ENCODE measurements at places on chromosomes 6 and 20.

DNA sequence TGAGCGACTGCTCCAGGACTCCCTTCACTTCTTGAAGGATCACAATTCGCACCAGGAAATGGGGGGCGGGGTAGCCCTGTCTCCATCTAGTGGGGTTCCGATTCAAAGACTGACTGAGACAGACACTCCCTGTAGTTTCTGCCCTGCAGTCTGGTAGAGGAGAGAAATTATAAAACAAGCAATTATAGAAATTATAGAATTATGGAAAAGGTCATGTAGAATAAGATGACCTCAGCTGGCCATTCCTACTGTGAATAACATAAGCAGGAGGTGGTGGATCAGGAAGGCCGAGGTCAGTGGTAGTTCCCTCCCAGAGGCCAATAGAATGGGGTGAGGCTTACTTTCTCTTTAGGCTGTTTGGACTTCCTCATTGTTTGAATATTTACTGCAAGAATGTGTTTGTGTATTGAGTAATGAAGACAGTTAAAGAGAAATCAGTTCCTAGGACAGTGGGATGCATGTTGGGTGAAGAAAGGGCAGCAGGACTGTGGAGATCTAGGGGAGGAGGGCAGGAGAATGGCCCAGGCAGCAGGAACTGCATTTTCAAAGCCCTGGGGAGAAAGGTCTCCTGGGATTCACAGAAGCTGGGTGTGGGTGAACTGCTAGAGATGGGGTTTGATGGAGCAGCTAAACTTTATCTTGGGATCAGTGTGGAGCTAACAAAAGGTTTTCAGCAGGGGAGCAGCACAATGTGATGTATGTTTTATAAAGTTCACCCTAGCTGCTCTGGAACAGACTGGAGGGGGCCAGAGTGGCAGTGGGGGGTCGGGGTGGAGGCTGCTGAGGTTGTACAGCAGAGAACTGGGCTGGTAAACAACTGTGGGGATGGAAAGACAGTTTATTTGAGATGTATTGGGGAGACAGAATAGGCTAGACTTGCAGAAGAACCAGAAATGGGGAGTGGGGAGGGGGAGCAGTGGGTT, 2.1 kb downstream of the ZNF341 start:
- DNase-seq, result peak; percentile 83

GRCh38 chr20:61371501-61372136, 119.6 kb downstream of the CDH4 start:
- no peak for DNase-seq

GRCh38 chr20:35017099-35017835, 61.6 kb downstream of the MYH7B start:
- DNase-seq, result no peak

DNA sequence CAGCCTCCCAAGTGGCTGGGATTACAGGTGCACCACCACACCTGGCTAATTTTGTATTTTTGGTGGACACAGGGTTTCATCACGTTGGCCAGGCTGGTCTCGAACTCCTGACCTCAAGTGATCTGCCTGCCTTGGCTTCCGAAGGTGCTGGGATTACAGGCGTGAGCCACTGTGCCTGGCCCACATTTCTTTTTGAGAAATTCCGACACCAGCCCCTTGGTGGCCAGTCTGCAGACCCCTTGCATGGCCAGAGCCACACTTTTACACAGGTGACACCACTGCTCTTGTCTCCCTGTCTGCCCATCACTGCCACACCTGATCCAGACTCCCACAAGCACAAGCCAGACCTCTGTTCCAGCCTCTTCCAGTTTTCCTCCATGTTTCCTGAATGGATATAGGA, 33.0 kb downstream of the SRSF3 start:
- DNase-seq, result no peak

DNA sequence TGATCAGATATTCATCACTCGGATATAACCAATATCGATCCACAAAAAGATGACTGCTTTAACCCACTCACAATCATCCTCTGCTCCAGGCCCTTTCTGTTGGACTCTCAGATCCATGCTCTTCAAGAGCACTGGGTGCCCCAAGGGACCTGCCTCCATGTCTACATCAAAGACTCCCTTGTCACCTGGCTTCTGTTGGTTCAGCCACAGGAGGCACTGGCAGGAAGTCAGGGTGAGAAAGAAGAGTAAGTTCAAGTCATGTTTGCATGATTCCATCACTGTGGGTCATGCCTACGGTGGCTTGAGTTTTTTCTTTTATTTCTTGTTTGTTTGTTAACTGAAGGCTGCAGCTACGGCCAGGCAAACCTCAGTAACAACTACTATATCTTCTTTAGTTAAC, 243.3 kb downstream of the ADGRG6 start:
- DNase-seq, result no peak

DNA sequence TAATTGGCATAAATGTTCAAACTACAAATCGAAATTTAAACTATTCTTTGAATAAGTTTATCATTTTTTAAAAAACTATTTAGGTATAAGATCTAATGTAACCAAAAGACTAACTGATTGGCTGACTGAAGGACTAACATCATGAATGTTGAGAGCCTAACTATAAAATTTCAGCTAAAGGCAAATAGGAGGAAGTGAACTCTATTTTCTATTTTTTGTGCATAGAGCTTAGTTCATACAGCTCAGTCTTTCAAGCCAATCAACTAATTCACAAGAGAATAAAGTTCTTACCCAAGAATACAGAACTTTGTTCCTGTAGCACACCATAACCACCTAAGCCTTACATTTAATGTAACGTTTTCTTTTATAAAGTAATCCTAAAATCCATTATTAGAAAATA, 46.3 kb upstream of the STXBP5 start:
- DNase-seq, result no peak

DNA sequence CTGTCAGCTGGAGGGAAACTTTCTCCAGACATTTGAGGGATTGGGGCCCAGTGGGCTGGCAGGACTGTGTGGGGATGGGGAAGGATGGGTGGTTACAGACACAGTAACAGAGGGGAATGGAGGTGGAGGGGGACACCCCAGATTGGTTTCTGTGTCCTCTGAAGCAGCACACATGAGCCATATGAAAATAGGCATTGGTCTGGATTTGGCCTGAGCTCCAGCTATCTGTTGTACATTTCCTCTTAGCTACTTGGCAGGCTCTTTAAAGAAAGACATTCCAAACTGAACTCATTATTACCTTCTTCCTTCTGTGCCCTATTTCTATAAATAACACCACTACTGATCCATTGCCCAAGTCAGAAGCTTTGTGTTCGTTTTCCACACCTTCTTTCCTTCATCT, 72.0 kb upstream of the PRL start:
- DNase-seq, result peak; percentile 18

- DNase-seq, result no peak
Measured at GRCh38 chr20:49779972-49780371, 32.7 kb upstream of the SLC9A8 start.

DNA sequence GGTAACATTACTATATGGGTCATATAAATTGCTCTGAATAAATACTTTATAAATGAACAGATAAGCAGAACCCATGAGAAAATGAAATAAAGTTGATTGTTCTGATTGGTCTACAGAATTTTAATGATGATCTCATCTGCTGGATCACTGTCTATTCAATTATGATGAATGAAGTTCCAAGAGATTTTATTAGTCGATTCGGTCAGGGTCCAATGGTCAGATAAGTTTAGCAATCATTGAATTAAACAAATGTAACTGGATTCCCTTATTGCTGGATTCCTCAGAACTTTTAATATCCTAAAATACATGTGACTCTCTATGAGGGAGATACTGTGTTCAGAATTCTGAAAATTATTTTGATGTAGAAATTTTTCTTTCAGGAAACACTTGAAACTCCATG, 715.2 kb downstream of the EPM2A start:
- DNase-seq, result no peak

- no peak for DNase-seq
Measured at GRCh38 chr20:53195876-53196610, 223.9 kb downstream of the TSHZ2 start.

DNA sequence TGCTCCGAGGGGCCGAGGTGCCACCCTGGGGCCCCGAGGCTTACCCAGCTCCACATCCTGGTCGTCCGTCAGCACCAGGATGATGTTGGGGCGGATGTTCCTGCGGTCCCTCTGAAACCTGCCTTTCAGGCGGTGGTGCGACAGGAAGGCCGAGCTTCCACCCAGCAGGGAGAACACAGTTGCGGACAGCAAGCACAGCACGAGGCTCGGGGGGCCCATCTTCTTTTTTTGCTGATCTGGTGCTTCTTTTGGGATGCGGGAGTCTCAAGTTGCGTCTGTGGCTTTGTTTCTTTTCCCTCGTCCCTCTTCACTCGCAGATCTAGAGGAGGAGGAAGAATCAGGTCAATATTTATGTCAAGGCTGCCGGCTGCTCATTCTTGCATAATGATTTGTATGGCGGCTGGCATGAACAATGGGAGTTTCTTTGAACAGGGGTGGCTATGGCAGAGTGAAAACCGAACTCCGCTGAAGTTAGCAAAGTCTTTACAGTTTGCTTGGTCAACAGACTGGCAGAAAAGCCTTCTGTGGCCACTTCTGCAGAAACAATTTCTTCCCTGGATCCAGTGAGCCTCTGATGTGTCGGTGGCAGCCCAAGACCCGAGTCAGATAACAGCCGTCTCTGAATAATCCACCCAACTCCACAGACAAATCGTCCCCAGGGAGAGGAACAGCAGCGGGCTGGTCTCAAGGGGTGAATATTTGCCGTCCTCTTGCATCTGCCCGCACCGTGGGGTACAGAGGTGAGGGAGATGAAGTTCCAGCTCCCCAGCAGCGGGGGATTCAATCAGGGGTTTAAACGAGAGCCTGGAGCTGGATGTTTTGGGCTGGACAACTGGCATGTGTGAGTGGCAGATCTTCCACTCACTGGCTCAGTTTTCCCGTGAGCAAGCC, 27.9 kb downstream of the SULF2 start:
- no peak for DNase-seq

- peak; percentile 83 for DNase-seq
Measured at GRCh38 chr6:79630883-79631692, at the start of gene SH3BGRL2. Gene SH3BGRL2 (plus strand): TSS chr6:79631329. CDS start chr6:79631462, 133 bp downstream.

- peak; percentile 48 for DNase-seq
Measured at GRCh38 chr6:53727748-53728147, 62.2 kb upstream of the KLHL31 start.

- DNase-seq, result peak; percentile 49
Measured at GRCh38 chr20:25039697-25040437, 18.1 kb downstream of the ACSS1 start.

Measured in adipocyte (in vitro differentiated cells).